ENCODE measurements at places on chromosomes 11 and 22.
A peak's percentile ranks its signal among the peaks of the same experiment; 100 is the strongest.

DNA sequence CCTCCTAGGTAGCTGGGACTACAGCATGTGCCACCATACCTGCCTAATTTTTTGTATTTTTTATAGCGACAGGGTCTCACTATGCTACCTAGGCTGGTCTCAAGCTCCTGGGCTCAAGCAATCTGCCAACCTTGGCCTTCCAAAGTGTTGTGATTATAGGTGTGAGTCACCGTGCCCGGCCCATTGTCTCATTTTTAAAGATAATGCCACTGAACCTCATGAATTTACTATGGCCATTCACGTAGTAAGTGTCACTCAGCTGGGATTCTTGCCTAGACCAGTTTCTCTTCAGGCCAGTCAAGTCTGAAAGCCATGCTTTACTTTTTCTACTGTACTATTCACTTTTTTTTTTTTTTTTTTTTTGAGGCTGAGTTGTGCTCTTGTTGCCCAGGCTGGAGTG lies 22.4 kb downstream of the DEPDC5 start:
- DNase-seq: no peak

DNA sequence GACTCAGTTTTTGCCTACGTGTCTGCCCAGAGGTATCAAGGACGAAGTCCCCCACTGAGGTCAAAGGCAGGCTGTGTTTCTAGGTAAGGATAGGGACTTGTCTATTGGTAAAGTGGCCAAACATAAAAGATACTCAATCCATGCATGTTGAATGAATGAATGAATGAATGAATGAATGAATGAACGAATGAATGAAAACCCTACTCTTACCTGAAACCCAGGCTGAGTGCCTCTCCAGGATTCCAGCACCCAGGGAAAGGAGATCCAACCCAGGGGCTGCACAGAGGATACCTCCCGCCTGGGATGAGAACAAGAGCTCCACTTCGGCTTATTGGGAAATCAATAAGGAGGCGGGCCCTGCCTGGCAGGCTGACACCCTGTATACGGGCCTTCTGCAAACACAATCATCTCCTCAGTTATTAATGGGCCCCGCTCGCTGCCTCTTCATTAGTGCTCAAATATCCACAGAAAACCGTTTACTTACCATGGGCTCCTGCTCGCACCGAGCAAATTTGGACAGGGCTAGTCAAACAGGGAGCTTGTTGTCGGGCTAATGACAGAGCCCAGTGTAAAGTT lies 177.4 kb downstream of the BUD13 start:
- no peak for DNase-seq

- DNase-seq: no peak
These were observed 22.5 kb downstream of the PISD start for GRCh38 chr22:31639436-31640039.

GRCh38 chr11:41612415-41612814 lies 153.0 kb upstream of the LRRC4C start:
- DNase-seq: peak; percentile 42

- no peak for DNase-seq
These were observed 88.3 kb upstream of the PARVA start for GRCh38 chr11:12288931-12289666.

- DNase-seq: no peak
These were observed 12.8 kb upstream of the SLC5A12 start for GRCh38 chr11:26734691-26735090.

GRCh38 chr22:36323182-36323854 lies 64.4 kb downstream of the MYH9 start:
- DNase-seq: peak; percentile 47

GRCh38 chr11:112722876-112723275 lies 238.3 kb upstream of the NCAM1 start:
- DNase-seq: no peak

- peak; percentile 85 for DNase-seq
These were observed 63.2 kb upstream of the FIBIN start for GRCh38 chr11:26930518-26931247.

- no peak for DNase-seq
These were observed 4.6 kb downstream of the SLN start for GRCh38 chr11:107707215-107707671.

GRCh38 chr22:37126882-37127281 lies 17.4 kb upstream of the TMPRSS6 start:
- DNase-seq: no peak

All from fibroblast of upper back skin (primary cell).